ENCODE measurements at places on chromosomes 2 and 18.

DNA sequence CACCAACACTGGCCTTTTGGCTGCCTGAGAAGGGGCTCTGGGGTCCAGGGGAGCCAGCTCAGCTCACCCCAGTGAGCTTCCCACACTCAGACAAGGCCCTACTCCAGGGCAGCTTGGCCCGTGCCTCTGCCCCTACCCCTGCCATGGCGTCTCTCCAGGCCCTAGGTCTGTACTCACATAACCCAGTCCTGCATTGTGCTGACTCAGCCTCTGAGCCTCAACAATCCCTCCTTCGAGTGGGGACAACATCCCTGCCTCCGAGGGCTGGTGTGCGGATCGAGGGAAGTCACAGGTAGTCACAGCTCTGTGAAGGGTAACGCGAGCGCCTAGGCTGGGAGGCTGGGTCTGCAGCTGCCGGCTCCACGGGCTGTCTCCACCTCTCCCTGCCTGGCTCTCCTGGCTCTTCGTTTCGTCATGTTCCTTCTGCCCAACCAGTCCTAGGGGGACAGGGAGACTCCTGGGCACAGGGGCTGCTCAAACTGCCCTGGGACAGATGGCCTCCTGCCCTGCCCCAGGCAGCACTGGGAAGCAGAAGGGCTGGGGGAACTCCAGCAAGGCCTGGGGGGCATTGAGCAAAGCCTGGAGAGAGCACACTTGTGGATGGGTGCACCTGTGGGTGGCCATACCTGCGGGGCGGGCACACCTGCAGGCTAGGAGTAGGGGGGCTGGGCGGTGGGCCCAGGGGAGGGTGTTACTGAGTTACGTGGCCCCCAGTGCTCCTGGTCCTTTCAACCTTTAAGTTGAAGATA, 74.6 kb downstream of the RRM2 start:
- DNase-seq = no peak

- DNase-seq = no peak
Observed at GRCh38 chr2:241040081-241040803, 41.8 kb downstream of the SNED1 start.

- DNase-seq = no peak
Observed at GRCh38 chr2:226796840-226797288, 2.8 kb downstream of the IRS1 start.

DNA sequence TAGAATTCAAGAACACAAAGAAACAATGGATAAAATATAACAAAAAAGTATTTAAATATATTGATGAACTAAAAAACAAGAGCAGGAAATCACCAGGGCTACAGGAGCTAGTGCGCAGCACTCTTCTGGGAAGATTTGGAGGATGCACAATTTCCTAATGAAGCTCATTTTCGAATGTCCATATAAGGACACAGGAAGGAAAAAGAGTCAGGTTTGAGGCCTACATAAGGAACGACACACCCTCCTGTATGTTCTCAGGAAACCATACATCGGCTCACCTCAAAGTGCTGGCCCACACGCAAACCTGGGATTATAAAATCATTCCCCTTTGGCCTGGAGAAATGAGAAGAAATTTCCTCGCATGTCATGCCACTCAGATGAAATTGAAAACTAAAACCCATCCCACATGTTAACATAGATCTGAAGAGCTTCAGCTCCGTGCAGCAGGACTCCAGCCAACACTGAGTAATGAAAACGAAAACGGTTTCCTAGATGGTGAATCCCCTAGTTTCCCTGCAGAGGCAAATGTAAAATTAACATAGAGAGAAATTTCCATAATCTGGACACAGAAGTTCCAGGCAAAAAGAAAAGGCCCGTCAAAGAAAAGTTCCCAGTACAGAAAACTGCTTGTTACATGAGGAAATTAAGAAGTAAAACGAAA, 825.8 kb downstream of the SOCS6 start:
- no peak for DNase-seq

DNA sequence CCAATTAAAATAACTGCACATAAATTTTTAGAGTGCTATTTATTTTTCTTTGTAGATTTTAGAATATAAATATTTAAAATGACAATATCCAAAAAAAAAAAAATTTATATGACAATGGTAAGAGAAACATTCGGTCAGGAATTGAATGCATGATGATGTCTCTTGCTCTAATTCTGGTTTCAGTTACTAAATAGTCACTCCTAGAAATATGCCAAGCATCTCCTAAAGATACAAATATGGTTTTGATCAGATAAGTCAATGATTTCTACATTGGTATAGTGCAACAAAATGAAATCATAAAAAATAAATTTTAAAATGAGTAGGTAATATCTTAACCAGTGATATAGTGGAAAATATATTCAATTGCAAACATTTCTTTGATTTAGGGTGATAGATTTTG, 95.9 kb upstream of the ACKR3 start:
- no peak for DNase-seq

DNA sequence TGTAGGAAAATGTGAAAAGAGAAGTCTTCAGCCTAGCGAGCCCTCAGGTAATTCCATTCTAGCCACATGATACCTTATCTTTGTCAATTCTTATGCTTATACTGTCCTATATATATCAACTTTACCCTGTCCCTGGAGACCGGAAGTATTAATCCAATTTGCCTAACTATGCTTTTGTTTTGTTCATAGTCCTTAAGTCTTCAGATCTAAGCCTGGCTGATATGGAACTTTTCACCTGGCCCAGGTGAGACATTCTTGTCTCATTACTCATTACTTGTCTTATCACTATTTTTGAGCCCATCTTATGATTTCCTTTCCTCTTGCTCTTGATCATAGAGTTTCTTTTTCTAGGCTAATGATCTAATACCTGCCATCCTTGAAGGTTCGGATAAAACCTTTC, 194.1 kb upstream of the FANCL start:
- DNase-seq = no peak

DNA sequence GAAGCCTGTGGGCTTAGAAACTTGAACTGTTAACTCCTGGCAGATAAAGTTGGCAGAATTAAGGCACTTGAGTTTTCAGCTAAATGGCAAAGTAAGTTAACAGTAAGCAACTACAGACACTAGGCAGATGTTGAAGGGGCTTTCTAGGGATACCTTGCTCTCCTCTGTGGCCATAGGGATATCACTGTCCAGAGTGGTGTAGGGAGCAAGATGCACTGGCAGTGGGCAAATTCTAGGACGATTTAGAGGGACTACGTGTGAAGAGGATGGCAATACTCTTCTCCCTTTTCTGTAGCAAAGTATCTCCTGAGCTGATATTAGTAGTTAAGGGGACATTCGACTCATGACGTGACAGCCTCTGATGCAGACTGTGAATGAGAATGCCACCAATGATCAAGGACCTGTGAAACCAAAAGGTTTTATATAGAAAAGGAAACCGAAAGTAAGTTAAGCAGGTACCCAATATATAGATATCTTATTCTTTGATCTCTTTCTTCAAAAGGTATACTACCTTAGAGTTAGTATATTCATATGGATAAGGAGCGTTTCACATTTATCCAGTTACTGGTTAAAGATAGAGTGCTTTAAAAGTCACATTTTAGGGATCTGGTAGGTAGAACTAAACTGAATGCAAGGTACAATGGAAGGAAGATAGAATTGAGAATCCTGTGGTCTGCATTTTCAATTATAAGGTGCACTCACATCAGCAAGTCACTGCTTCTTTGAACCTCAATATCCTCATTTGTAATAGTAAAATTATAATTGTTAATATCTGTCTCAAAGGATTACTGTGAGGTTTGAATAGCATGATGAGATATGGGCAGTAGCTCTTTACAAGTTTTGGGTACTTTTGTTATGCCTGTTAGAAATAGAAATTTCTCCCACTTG, 106.4 kb downstream of the KCNH7 start:
- peak; percentile 27 for DNase-seq

- no peak for DNase-seq
Observed at GRCh38 chr2:64348386-64349130, 105.4 kb upstream of the LGALSL start.

DNA sequence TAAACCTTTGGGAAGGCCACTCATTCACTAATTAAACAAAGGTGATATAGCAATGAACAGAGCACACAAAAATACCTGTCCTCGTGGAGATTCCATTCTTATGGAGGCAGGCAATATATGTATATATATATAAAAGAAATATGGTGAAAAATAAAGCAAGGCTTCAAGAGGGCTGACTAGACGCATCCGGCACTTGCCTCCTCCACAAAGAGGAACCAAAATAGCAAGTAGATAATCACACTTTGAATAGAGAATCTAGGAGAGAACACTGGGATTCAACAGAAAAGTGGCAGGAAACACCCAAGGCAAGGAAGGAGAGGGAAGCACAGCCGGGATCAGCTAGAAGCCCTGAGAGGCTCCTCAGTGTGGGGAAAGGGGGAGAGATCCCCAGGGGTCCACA, 218.4 kb upstream of the FOSL2 start:
- DNase-seq = no peak

- no peak for DNase-seq
Observed at GRCh38 chr2:32981612-32982011, 34.9 kb downstream of the LTBP1 start.

DNA sequence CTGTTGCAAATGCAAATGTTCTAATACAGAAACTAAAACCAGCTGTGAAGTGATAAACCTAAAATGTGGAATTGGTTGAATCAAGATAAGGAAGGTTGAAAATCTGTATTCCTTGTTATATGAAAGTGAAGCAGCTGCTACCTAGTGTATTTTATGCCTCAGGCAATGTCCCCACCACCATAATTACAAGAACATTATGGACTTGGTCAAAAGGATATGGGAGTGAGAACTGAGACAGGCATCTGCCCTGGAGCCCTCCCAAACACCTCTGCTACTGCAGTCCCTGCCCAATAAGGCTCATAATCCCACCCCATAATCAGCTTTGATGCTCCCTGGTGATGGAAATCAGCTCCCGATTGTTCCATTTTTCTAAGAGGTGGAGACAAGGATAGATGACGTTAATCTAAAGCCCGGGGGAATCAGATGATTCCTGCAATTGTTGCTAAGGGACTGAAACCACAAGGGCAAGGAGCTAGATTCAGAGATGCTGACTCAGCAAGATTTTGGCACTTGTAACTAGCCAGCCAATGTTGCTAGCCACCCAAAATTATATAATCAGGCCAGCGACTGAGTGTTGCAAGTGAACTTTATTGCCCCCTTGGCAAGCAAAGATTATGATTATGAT, 69.5 kb downstream of the EVA1A start:
- no peak for DNase-seq

- no peak for DNase-seq
Observed at GRCh38 chr2:146927080-146927711, 917.6 kb upstream of the ACVR2A start.

DNA sequence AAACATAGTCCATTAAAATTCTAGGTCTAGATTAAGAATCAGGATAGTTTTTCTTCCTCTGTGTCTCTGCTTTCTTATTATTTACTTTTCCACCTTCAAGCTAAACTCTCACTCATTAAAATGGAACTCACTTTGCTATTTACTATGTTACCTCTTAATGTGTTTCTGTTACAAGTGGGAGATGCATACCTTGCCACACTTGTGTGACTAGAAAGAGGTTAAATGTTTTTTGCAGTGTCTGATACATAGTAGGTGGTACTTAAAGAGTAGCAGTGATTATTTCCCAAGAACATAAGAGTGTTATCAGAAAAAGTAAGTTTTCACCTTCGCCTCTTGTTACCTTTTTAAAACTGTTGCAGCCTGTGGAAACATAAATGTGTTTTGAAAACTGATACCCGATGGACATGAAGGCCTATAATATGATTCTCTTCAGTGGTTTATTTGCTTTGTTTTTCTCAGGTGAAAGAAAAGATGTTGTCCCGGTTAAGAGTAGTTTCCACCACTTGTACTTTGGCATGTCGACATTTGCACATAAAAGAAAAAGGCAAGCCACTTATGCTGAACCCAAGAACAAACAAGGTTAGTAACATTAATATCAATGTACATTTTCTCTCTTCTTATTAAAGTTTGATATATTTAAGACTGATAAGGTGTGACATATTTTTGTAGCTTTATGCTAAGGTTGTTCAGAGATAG, 16.6 kb downstream of the ME2 start:
- DNase-seq = no peak

DNA sequence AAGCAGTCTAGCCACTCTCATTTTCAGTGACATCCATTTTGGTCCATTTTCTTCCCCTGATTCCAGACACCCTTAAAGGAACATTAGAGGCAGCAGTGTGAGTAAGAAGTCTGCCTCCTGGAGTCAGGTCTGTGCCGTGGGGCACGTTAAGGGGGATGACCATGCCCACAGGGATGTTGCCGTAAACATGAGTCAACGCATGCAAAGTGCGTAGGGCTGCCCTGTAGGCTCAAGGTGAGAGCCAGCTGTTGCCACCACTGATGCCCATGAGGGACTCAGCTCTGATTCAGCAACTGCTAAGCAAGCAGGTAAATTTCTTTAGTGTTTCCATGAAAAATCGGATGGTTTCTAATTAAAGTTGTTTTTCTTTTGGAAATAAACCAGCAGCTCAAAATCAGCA, 61.4 kb upstream of the TFCP2L1 start:
- DNase-seq = no peak

GRCh38 chr2:28906376-28906775, 11.9 kb downstream of the WDR43 start:
- no peak for DNase-seq

DNA sequence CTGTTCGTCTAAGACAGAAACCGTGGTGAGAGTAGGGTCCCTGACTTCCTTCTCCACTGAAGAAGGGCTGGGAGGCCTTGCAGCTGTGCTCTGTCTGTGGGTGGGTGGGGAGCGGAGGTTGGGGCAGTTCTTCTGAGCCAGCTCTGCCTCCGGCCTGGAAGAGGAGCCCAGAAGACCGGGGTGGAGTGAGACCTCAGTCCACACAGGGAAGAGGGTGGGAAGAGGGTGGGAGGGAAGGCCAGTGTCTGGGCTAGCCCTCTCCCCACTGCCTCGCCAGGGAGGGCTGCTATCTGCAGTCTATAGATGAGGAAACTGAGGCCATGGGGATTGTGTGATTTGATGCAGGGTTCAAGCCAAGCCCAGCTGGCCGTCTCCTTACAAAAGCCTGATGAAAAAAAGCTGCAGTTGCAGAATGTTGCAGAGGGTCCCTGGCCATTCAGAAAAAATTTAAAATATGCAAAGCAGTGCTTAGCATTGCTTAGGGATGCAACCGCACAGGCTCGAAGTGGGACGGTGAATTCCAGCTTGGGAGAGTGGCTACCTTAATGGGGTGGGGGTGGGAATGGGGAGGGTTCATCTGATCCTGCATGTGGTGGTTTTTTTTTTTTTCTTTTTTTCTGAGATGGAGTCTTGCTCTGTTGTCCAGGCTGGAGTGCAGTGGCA, 181.6 kb upstream of the HS6ST1 start:
- no peak for DNase-seq

- no peak for DNase-seq
Observed at GRCh38 chr2:211468217-211468616, 911.8 kb downstream of the CPS1 start.

- no peak for DNase-seq
Observed at GRCh38 chr2:202377207-202377761, 1.2 kb downstream of the BMPR2 start.

GRCh38 chr2:207956771-207957170, 68.6 kb downstream of the PLEKHM3 start:
- no peak for DNase-seq

- DNase-seq = no peak
Observed at GRCh38 chr18:7256618-7257425, 25.9 kb downstream of the LRRC30 start.

DNA sequence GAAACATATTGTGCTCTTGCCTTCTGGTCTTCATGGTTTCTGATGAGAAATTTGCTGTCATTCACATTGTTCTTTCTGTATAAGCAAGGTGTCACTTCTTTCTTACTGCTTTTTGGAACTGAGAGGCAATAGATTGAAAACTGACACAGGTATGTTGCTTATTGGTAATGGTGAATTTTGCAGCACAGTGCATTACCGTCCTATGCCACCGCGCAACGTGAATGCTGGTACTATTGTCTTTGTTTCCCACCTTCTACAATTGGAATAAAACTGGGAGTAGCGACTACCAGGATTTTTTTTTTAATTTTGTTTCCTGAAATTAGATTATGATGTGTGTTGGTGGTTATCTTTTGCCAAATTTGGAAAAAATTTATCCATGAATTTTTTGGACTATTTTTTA, 11.4 kb downstream of the XIRP2 start:
- no peak for DNase-seq

Measured in GM12864 (cell line).